ENCODE measurements at places on chromosomes 5 and 9.

DNA sequence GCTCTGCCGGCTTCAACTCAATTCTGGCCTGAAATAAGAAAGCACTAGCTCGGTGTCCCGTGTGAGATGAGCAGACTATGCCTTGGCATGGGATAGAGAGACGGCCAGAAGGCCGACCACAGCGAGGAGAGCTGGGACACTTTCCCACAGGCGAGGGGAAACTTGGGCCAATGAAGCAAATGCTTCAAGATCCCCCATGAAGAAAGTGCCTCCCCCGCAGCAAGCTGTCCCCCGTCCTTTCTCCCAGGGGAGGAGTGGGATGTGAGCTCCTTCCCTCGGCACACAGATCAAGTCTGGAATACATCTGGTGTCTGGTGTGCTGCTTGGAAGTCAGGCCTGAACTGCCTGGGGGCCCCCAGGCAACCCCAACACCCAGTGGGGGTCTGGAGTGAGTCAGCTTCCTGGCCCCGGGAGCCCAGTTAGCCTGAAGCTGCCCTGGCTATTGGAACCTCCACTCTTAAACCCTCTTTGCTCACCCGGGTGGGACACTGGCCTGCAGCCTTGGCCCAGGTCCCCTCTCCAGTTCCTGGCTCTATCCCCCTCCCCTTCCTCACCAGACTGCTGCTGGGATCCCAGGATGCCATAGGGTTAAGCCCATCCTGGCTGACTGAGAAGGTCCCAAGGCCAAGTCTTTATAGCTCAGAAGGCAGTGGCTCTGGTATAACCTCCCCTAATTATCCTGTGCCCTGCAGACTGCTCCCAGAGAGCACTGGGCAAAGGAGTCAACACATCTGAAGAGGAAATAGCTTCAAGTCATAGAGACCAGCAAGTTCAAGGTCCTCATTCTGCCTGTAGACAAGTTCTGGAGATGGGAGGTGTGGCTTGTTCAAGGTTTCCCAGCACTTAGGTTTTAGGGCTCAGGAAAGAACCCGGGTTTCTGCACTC is 205.3 kb downstream of the TTLL11 start:
- DNase-seq = peak; percentile 61

DNA sequence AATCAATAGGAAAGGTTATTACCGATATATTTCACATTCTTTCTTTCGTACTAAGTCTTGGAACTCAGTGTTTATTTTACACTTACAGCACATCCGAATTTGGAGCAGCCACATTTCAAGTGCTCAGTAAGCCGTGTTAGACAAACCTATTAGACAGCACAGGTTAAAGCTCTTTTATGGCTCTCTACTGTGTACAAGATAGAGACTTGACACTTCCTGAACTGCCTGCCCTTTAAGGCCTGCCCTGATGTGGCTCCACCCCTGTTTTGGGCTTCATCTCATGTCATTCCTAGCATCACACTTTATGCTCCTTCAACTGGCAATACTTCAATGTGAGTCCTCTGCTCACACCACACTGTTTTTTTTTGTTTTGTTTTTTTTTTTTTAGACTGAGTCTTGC is 23.5 kb upstream of the SUSD1 start:
- DNase-seq = no peak

DNA sequence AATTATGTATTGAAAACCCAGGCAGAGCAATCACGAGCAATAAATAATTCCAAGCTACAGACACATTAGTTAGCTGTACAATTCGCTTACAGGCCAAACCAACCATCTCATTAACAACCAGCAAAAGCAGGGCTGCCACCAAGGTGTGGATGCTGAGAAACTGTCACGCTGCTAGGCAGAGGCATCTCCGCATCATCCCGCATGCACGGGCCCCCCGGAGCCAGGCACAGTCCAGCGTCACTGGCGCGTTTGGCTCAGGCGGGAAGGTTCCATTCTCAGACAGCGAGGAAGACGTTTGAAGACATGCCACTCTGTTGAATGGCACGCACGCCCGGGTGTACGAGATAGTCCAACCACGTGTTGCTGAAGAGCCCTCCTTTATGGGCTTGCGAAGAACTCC is 184.0 kb downstream of the OLFM1 start:
- no peak for DNase-seq

DNA sequence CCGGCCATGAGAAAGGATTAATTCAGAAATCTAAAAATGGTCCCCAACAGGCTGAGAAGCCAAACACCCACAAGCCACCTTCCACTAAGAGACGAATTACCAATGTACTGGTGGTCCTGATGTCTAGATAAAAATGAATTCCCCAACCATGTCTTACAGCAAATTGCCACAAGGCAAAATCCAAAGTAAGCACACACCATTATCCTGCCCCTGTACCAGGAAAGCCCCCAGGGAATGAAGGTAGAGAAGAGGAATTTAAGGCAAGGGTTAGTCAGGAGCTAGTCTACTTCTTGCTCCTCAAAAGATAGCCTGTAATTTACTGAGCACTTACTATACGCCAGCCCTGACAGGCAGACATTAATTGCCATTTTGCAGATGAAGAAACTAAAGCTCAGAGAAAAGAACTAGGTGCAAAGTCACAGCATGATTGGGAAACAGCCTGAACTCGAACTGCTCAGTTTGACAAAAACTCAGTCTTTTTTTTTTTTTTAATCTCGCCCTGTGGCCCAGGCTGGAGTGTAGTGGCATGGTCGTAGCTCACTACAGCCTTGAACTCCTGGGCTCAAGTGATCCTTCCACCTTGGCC is 64.3 kb downstream of the RAPGEF1 start:
- no peak for DNase-seq

DNA sequence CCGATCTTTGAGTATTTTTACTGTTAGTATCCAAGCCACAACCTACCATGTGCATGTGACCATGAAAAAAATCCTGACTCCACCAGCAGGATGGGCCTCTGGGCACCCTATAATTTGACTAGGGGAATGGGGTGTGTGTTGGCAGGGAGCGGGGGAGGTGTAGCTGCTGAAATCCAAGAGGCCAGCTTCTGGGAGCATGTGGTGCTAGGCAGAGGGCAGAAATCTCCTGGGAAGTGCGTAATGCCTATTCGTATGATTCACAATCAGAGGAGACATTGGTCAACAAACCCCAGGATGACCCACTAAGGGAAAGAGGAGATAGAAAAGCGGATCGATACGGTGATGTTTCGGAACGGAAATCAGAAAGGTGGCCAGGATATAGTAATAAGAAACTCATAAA is 149.9 kb downstream of the ARSB start:
- DNase-seq = no peak

DNA sequence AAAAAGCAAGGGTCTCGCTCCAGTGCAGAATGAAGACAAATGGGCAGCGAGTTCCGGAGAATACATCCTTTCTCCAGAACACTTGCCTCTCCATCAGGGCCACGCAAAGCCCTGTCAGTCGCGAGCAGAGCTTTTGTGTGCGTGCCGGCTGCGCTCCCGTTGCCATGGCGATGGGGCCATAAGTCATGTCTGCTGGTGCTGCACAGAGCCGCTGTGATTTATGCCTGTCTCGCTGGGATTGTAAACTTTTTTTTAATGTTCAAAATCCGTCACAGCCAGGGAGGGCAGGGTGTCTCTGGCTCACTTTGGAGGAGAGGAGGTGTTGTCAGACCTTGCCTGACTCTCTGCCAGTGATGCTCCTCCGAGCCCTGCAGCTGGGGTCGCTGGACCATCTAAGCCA is 272.7 kb downstream of the TRIM32 start:
- peak; percentile 68 for DNase-seq

DNA sequence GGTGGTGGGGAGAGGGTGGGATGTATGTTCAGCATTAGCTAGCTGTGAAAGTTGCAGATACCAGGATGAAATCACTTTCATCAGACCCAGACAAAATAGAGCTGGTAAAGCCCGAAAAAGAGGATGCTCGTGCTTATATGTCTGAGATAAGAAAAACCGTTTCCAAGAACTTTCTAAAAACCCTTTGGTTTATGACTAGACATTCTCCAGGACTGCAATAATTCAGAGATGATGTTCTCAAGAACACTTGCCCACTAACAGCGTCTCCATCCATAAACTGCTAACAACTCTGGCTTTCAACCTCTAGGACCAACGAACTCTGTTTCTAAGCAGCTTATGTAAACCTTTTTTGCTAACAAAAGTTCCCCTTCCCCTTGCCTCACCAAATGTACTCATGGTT is 8.4 kb upstream of the AMACR start:
- no peak for DNase-seq

- no peak for DNase-seq
Measured at GRCh38 chr9:125649826-125650225, 57.2 kb downstream of the MAPKAP1 start.

- peak; percentile 21 for DNase-seq
Measured at GRCh38 chr5:71631070-71631469, 43.9 kb downstream of the MCCC2 start.

- no peak for DNase-seq
Measured at GRCh38 chr5:5475975-5476374, 53.5 kb downstream of the ICE1 start.

- peak; percentile 99 for DNase-seq
Measured at GRCh38 chr5:38871790-38872551, 26.2 kb downstream of the OSMR start.

GRCh38 chr9:30970812-30971211 is 1413.6 kb upstream of the ACO1 start:
- no peak for DNase-seq

DNA sequence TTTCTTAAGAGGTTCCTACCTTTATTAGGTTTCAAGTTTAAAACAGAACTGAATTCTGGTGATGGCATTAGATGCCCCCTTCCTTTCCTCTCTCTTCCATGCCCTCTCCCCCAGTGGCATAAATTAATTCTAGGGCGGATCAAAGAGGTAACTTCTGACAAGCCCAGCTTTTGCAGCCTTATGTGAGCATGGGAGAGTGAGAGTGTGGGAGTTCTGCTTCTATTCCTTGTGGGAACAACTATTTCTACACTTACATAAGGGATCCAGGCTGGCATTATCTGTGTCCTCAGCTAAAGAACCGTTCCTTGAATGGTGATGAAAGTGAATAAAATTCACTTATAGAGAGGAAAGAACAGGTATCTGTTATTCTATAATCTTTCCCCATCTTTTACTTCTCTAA is 437.6 kb downstream of the KIF4B start:
- no peak for DNase-seq

DNA sequence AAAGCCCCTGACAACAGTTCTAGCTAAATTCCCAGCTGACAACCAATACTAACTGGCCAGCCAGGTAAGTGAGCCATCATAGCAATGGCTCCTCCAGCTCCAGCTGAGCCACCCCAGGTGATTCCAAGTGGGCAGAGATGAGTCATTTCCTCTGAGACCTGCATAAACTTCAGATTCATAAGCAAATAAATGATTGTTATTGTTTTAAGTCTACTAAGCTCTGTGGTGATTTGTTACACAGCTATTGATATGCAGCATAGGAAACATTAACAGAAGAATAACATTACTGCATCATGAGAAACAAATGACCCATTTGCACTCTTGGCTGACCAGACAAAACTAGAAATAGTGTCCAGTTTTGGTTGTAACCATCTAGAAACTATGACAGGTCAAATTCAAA is 60.3 kb downstream of the TTC39B start:
- no peak for DNase-seq

DNA sequence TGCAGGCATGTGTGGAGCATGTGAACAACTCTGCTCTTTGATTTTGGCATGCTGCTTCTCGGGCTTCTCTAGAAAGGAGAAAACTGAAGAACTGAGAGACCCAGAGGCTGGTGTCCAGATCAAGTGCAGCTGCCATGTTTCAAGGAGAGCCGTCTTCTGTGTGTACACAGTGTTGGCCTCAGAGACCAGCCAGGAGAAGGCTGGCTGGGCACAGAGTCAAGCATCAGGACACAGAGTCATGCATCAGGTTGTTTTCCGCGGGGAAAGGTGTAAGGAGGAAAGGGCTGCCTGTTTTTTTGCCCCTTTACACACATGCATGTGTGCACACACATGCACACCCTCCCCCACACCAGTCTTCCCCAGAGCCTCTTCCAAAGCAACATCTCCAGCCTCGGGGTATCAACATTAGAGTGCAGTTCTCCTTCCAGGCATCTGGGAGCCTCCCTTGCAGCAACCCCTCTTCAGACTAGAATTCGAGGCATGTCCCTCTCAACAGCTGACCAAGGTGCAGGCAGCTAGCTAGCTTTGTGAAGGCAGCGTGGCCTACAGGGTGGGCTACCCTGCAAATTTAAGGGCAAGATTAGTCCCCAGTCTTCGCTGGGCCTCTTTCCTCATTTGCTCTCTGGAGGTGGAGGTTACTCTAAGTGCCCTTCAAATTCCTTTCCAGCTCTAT is 180.9 kb downstream of the AOPEP start:
- DNase-seq = no peak
